GM04503 (cell line): ENCODE measurements at places on chromosomes 1 and 21.

DNA sequence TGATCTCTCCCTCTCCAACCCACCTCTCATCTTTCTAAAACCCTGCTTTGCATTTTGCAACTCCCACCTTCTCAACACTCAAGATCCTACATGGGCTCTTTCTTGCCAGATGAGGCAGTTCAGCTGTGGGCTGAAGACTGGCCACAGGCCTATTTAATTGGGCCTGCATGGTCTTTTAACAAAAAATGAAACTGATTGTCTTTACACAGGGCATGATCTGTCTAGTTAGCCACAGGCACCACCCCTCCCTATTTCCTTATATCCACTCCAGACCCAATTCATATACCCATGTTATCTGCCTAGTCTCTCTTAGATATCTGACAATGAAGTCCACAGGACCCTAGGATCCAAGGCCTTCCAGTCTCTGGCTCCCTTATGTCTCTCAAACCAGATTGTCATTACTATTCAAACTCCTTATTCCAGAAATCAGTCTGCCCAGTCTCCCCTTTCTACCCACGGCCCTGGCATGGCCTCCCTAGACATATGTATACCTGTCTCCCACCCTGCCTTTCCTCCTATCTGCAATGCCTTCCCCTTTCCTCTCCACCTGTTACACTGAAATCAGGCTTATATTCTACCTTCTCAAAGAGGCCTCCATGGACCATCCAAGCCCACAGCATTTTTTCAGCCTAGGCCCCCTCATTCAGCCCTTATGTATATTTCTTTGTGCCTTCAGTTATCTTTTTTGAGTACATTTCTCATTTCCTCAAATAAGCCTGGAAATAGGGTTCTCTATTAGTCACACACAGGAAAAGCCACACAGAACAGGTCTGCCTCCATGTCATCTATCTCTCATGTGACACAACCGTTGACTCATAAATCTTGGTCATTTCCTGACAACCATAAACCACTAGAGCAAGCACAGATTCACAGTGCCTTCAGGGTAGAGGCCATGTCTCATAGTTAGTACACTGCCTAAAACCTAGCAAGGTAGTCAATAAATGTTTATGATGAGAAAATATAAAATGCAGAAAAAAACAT lies 39.0 kb downstream of the LPAR3 start:
- DNase-seq, result no peak

- DNase-seq, result no peak
Observed at GRCh38 chr1:200039849-200040474, 12.5 kb downstream of the NR5A2 start.

- no peak for DNase-seq
Observed at GRCh38 chr1:115609021-115609420, 32.7 kb upstream of the VANGL1 start.

GRCh38 chr1:47024141-47024801 lies 802 bp downstream of the CYP4X1 start:
- no peak for DNase-seq

DNA sequence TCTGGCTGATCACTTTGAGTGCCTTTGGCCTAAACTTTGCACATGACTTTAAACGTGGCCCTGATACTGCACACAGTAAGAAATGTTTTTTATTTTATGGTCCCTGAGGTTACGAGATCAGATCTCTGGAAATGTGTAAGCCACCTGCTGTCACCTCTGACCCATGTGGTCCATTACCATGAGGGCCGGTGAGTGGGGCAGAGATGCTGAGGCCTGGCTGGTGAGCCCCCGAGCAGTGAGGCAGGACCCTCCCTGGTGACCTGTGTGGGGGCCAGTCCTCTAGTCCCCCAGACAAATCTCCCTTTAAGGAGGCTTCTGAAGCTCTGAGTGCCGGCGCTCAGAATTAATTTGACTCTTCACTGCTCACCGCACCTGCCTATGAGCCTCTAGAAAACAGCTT lies 12.4 kb downstream of the TFF3 start:
- DNase-seq, result no peak

- no peak for DNase-seq
Observed at GRCh38 chr1:39940980-39941871, 13.7 kb upstream of the MFSD2A start.

DNA sequence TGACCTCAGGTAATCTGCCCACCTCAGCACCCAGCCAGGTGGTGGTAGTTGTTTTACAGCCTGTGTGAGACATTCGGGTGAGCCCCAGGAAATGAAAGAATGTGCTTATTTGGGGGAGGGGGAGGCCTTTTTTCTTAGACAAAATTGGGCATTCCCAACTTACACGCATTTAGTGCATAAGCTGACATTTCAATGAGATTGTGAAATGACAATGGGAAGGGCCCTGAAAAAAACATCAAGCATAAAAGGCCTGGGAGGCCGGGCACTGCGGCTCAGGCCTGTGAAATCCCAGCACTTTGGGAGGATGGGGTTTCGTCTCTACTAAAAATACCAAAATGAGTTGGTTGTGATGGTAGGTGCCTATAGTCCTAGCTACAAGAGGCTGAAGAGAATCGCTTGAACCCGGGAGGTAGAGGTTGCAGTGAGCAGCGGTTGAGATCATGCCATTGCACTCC lies 5.0 kb downstream of the GAS5 start:
- no peak for DNase-seq

GRCh38 chr1:117613969-117614729 lies 8.3 kb downstream of the TENT5C start:
- DNase-seq, result no peak

GRCh38 chr1:8354038-8354437 lies 36.1 kb downstream of the SLC45A1 start:
- DNase-seq, result no peak

DNA sequence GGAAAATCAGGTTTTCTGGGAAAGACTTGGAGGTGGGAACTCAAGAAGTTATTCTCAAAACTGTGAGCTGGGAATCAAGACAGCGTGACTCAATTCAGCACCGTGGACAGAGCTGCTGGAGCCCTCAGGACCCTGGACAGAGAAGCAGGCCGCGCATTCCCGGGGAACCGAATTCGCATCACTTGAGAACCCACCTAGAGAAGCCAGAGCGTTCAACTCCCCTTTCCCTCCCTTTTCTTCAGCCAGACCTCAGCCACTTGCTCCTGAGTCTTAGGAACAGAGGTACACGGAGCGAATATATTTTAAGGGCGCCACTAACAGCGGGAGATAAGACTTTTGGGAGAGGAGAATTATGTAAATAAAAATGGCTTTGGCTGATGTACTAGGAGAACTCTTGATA lies 2.0 kb upstream of the LIN28A start:
- no peak for DNase-seq

DNA sequence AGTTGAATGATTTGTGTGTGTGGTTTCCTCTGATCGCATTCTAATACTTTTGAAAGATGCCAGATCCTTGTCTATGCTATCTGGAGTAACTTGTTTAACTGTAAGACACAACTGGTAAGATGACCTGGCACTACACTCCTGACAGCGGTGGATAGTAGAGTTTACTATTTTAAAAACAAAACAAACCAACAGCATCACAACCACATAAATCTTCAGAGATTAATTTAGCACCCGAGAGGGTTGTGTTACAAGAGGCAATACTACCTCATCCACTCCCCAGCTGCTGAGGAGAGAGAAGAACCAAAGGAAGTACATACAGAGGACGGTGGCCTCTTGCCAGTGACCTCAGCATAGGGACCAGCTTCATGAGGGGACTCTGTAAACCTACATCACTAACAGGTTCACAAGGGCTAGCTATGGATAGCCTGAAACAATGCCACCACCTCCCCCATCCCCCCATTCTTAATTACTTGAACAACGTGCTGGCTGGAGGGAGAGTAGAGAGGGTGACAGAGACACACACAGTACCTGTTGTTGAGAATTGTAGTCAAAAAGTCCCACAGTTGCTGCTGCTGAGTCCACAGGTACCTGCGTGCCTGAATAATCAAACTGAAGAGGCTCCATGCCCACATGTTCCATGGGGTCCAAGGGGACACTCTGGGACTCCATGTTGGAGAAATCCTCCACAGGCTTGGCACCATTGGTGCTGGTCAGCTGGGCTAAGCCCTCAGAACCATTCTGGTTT lies 73.5 kb downstream of the PUM1 start:
- DNase-seq, result no peak

DNA sequence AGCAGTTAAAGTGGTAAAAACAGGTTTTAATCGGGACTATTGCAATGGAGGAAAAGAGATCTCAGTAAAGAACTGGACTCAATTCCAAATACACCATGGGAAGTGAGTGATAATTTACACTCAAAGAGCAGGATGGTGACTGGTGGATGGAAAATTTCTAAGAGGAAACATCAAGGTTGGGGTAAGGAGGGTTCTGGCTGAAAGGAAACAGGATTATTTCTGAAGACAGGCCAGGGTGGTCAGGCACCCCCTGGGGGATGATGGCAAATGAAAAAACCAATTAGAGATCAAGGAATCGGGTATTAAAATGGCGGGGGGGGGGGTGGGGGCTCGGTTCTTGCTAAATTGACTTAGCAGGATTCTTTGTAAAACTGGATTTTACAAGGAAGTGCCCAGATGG lies 12.3 kb upstream of the HSD11B1 start:
- DNase-seq, result no peak

DNA sequence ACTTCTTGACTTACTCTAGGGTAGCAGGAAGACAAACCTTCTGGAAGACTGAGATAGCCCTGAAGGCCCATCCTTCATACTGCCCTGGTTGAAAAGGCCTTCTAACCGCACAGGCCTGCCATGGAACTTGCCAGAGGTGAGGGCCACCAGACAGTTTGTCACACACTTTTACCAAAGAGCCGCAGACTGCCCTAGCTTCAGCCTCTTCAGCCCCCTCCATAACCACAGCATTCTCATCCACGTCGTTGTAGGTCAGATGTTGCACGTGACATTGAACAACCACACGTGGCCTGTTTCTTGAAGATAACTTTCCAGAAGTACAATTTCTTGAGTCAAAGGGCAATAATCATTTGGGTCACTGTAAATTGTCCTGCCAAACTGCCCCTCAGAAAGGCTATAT lies 18.9 kb downstream of the ZNF362 start:
- DNase-seq, result no peak

DNA sequence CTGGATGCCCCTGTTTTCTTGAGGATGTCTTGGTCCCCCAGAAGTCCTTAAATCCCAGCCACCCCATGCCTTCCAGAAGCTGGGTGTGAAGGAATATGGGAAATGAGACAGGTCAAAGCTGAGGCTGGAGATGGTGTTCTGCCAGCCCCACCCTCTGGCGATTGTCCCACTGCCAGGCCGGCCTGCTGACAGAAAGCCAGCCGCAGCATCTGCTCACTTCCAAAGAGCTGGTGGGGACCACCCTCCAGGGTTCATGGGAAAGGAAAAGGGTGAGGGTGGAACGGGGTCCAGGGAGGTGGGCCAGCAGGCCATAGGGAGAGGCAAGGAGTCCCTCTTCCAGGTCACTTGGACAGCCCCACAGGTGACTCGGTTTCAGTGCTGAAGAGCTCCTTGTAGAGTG lies 1.9 kb upstream of the LINGO4 start:
- DNase-seq, result no peak

DNA sequence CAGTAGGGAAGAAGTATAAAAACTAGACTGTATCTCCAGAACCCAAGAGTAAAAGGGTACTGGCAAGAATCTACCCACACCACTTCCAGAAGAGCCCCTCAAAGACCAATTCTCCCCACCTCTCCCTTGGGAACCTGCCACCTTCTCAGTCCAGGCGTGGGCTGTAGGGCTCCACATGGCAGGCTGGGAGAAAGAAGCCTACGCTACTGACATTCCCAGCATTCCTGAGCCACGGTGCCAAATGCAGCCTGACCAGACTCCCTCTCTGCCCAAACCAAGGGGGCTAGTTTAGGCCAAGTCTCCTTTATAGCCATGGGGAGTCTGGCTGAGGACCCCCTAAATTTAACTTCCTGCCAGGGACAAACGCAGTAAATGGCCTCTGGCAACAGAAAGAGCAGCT lies 2.0 kb downstream of the UBE2Q1 start:
- no peak for DNase-seq

- no peak for DNase-seq
Observed at GRCh38 chr1:209565759-209566678, 17.5 kb upstream of the CAMK1G start.

GRCh38 chr1:53324321-53324720 lies 3.5 kb downstream of the LRP8 start:
- no peak for DNase-seq

DNA sequence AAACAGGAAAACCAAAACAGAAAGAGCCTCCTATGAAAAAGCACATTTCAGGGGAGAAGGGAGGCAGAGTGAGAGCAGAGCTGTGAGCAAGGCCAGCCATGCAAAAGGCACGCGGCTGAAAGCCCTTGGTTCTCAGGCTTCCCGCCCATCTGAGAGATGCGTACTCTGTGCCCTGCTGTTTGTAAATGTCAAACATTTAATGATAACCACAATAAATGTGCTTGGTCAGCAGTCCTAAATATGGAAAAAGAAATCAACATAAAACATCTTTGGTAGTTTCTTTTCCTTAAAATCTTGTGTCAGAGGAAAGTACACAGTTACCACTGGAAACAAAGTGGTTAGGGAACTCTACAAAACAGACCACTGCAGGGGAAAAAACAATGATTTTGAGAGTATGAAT lies 283.1 kb downstream of the DSCAM start:
- no peak for DNase-seq

DNA sequence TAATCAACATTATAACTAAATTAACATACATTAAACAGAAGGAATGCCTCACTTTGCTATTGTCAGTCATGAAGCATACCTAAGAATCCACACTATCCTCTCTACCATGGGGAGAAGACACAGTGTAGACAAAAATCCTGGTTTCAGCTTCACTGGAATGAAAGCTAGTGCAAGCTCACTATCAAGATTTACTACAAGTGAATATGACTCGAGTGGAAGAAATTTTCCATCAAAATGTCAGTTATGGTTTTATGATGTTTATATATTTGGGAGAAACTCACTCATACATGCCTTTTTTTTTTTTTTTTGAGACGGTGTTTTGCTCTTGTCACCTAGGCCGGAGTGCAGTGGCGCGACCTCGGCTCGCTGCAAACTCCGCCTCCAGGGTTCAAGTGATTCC lies 424.3 kb downstream of the KCNT2 start:
- no peak for DNase-seq

DNA sequence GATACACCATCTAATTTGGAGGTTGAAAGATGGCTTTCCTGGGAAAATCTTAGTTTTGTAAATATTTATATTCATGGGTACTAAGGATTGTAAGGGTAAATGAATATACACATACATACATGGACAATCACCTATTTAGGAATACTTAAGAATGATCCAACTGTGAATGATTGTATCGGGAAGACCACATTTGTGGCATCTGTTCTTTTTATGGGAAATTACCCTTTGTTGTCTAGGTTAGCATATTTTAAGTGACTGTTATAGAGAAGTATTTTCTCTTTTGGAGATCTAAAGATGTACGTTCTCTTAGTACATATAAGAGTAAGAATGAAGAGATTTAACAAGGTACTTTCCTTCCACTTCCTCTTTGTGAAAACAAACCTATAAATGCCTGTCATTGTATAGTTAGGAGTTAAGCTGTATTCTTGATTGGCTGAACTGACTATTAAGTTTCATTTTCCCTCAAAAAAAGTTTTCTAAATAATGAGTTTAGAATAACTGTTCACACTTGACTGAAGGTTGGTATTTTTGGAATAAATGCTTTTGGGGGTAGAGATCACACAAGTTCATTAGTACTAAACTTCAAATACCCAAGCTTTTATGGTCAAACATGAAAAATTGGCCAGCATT lies 26.7 kb downstream of the SNX7 start:
- no peak for DNase-seq

- DNase-seq, result no peak
Observed at GRCh38 chr21:44905728-44906090, 15.0 kb downstream of the ITGB2 start.
